ENCODE measurements at places on chromosomes 12 and 14.

DNA sequence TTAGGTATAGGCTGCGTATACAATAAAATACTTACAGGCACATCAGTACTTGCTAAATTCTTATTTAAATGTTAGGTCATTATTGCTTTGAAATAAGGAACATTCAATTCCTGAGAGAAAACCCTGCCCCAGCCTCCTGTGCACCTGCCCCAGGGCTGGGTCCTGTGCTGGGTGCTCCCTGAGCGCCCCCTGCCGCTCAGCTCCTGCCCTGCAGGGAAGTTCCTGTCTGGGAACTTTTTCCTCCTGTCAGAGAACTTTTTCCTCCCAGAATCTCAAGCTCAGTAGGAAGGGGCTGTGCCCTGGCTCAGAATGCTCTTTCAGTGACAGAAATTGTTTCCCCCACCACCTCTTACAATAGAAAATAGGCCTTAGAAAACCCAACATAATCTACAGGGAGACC lies 751.1 kb downstream of the TMEM121 start:
- DNase-seq, result no peak

GRCh38 chr14:103393070-103393469 lies 7.9 kb downstream of the MARK3 start:
- no peak for DNase-seq

- peak; percentile 35 for DNase-seq
These were observed 24.8 kb downstream of the BICDL1 start for GRCh38 chr12:120013659-120014380.

GRCh38 chr14:77355811-77356210 lies 21.1 kb downstream of the TMED8 start:
- DNase-seq, result no peak

DNA sequence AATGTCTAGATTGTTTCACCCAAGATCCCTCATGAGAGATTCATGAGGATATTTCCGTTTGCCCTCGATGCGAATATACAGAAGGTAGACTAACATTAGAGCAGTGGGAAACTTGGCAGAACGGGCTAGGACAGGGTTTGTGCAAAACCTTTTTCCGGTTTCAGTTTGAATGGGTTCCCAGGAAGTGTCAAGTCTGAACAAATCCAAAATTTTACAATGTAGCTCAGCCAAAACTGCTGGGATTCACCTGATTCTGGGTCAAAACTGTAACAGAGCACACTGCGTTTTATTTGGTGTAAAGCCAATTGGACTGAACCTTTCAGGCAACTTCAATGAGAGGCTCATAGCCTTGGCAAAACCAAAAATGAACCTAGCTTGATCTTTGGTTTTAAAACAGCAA lies 337.8 kb upstream of the DIO2 start:
- no peak for DNase-seq

DNA sequence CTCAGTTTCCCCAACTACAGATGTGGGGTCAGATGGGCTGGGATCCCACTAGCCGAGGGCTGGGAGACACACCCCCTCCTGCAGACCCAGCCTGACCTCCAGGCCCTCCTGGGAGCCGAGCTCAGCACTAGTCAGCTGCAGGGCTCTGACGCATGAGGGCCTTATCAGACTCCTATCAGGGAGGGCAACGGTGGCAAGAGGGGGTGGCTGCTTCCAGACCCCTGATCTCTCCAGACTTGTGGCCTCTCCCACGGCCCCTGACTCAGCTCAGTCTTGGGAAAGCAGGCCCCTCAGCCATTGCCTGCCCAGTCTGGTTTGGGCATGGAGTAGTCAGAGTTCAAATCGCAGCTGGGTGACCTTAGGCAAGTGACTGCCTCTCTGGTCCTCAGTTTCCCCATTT lies 2.5 kb downstream of the RASAL1 start:
- no peak for DNase-seq
